ENCODE measurements at places on chromosomes 12 and 14.

DNA sequence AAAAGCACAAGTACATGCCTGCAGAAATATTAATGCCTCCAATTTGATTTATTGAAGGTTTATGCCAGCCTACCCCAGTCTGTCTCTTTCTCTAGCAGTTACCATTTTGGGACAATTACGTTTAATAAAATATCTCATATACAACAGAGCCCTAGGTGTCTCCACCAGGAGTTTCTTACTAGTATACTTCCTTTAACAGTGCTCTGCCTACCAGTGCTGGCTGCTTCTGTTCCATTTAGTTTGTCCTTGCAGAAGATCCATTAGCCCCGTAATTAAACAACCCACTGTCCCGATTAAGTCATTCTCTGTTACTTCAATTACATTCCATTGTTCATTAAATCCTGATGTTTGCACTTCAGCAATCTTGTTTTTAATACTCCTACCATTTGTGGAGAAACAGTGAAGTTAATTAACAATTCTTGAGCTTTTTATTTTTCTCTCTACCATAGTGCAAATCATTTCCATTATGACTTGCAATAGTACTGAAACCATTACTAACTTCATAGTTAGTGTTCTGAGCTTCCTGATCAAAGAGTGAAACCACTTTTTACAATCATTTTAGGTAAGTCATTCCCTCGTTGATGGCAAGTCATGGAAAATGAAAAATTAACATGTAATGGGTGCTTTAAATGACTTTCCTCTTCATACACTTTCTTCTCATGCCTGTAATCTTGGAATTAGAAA is 121.1 kb downstream of the PLXNC1 start:
- DNase-seq, result no peak

DNA sequence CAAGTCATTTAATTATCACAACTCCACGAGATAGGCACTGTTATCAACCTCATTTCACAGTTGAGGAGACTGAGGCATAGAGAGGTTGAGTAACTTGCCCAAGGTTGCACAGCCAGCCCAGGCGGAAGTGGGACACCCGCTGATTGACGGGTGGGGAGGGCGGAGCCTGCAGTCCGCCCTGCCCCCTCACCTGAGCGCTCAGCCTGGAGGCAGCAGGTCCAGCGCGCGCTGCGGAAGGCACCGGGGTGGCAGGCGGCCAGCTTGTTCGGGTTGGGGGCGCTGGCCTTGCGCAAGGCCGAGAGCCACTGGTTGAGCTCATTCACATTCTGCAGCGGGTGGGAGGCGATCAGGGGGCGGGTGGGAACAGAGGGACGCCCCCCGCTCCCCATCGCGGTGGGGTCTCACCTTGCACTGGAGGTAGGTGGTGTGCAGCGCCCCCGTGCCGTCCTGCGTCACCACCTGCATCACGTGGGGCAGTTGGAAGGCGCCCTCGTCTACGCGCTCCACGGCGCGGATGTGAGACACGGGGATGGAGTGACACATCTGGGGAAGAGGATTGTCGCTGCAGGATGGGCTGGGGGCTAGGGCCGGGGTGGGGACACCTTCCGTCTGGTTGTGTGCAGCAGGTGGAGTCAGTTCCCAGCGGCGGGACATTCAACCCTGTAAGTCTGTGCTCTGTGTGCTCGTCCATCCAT is 31.7 kb downstream of the RASAL1 start:
- DNase-seq, result peak; percentile 30

DNA sequence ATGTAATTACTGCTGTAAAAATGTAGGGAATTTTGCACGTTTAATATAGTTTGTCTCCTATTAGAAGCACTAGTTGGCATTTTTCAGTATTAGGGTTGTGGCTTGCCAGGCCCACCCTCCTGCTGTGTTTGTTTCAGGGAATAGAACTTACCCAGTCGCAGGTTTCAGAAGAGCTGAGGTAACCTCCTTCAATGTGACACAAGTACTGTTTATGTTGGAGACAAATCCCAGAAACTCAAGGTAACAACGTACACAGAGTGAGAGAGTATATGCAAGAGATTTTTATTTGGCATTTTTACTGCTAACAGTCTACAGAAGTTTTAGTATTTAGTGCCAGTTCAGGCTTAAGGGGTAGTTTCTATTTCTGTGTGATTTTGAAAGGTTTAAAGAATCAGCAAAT is 284.3 kb downstream of the RAD51B start:
- DNase-seq, result no peak

GRCh38 chr14:62126879-62127478 is 364.8 kb downstream of the SNAPC1 start:
- DNase-seq, result no peak

DNA sequence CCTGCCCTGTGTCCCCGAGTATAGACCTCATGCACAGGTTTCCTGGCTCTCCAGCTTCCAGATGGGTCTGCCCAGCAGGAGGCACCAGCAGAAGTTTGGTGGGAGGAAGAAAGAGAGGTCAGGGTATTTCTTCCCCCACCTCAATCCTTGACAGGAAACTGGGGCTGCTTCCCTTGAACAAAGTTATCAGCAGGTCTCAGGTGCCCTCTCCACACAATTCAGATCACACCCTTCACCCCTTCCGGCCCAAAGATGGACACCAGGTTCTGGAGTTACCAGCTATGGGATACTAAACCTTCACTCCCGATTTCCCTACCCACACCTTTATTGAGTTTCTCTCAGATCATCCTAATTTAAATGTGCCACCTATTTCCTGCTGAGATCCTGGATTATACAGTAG is 1.2 kb downstream of the SART3 start:
- no peak for DNase-seq

- DNase-seq, result no peak
Observed at GRCh38 chr14:53929871-53930715, 26.5 kb downstream of the BMP4 start.

- DNase-seq, result no peak
Observed at GRCh38 chr12:106911581-106911980, 44.1 kb upstream of the TMEM263 start.

GRCh38 chr12:131316388-131316787 is 362.7 kb downstream of the ADGRD1 start:
- DNase-seq, result no peak

- DNase-seq, result peak; percentile 30
Observed at GRCh38 chr14:73612339-73613045, at the start of gene ACOT6. Gene ACOT6 (plus strand): TSS chr14:73612517. CDS start chr14:73612572, 55 bp downstream.

DNA sequence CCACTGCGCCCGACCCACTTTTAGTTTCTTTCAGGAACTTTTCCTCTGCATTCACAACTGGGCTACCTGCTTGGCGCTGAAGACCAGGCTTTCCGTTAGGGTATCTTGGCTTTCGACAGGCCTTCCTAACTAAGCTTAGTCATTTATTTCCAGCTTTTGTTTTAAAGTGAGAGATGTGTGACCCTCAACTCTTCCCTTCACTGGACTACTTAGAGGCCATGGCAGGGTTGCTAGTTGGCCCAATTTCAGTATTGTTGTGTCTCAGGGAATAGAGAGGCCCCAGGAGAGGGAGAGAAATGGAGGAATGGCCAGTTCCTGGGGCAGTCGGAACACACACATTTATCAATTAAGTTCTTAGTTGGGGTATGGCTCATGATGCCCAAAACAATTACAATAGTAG is 10.4 kb downstream of the MTA1 start:
- DNase-seq, result no peak

GRCh38 chr14:96217376-96217913 is 12.8 kb downstream of the BDKRB2 start:
- DNase-seq, result no peak

DNA sequence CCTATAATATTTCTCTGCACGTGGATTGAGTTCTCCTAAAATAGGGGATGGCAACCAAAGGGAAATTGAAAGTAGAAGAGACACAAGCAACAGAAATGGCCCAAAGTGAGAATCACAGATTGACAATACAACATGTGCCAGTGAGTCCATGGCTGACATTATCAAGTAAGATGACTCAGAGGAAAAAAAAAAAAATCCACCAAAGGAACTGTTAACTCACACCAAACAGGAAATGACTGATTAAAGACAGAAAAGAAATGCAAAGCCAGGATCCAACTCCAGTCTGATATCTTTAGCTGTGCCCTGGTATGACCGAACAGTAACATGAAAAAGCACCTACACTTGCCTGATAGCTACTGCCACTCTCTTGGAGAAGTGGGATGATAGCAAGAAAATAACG is 485.0 kb downstream of the PRKD1 start:
- no peak for DNase-seq

DNA sequence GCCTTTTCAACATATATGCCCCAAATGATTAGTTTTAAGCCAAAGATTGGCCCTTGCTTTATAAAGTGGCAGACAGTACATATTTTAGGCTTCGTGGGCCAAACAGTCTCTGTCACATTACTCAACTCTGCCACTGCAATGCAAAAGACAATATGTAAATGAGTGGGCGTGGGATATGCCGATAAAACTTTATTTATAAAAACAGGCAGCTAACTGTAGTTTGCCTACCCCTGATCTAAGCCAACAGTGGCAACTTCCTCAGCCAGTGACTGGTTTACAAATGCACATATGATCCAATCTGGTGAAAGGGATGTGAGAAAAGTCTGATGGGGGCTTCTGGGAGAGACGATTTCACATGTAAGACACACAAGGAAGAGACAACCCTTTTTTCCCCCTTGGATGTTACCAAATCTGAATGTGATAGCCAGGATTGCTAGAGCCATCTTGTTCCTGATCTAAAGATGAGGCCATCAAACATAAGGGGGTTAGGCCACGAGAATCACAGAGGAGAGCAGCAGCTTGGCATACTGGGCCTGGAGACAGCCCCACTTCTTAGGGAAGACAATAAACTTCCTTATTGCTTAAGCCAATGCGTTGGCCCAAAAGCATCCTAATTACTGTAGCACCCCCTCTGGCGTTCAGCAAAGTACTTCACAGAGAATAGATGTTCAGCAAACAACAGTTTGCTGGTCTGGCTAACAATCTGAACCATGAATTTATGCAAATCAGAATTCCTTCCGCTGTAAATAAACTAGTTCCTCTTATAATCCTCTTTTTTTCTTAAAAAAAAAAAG is 75.2 kb upstream of the TMCC3 start:
- DNase-seq, result no peak

DNA sequence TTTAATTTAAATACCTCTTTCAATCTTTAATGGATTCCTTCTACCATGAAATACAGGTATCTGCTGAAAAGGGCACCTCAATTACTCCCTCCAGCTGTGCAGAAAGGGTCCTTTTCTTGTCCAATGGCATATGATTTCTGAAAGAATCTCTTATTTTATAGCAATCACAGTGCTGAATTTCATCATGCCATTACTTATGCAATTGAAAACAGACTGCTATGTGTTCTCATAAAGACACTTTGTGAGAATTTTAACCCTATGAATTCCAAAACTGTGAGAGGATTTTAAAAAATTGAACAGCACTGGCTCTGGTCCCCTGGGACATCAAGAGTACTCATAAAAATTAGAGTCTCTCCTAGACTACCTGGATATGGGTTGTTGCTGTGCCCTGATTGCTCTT is 45.9 kb upstream of the CNOT2 start:
- DNase-seq, result no peak

GRCh38 chr12:124727264-124727800 is 136.3 kb downstream of the SCARB1 start:
- no peak for DNase-seq

- no peak for DNase-seq
Observed at GRCh38 chr14:102691763-102692162, 85.5 kb upstream of the TRAF3 start.

DNA sequence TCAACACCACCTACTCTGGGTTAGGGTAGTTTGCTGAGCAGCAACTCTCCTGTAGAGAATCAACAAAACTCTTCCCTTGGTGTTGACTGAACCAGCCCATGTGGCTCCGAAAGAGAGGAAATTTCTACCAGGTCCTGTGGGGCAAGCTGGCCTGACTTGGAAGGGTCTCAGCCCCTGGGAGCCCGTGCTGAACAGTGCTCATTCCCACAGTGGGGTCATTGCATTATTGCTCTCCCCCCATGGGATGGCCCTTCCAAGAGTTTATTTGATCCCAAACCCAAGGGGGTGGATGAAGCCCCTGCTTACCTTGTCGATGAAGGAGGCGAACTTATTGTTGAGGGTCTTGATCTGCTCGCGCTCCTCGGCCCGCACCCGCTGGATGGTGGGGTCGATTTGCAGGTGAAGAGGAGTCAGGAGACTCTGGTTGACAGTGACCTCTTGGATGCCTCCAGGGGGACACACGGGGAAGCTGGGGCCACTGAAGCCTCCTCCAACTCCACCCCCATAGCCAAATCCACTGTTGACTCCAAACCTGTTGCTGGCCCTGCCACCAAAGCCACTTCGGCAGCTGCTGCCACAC is 580 bp downstream of the KRT75 start:
- no peak for DNase-seq

DNA sequence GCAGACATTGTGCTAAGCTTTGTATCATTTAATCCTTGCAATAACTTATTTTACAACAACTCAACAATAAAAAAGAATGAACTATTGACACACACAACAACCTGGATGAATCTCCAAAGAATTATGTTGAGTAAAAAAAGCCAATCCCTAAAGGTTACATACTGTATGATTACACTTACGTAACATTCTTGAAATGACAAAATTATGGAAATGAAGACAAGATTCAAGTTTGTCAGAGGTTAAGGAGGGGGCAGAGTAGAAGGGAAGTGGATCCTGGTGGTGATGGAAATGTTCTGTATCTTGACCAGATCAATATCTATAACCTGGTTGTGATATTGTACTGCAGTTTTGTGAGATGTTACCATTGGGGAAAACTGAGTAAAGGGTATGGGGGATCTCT is 63.2 kb upstream of the LMNTD1 start:
- no peak for DNase-seq

- no peak for DNase-seq
Observed at GRCh38 chr14:67908052-67908754, 88.6 kb downstream of the RAD51B start.

All from stimulated activated CD8-positive, alpha-beta memory T cell treated with anti-CD3 and anti-CD28 coated beads, Interleukin-15, amount 100 ng/mL, for 4 hours (primary cell).